AG04450 (cell line): ENCODE measurements at places on chromosomes 3 and 15.

GRCh38 chr3:134652409-134652831, 1.6 kb upstream of the KY start:
- no peak for DNase-seq

- DNase-seq = no peak
Observed at GRCh38 chr3:142618917-142619461, 22.8 kb downstream of the PLS1 start.

GRCh38 chr3:10688548-10689172, 127.4 kb upstream of the SLC6A11 start:
- DNase-seq = no peak

DNA sequence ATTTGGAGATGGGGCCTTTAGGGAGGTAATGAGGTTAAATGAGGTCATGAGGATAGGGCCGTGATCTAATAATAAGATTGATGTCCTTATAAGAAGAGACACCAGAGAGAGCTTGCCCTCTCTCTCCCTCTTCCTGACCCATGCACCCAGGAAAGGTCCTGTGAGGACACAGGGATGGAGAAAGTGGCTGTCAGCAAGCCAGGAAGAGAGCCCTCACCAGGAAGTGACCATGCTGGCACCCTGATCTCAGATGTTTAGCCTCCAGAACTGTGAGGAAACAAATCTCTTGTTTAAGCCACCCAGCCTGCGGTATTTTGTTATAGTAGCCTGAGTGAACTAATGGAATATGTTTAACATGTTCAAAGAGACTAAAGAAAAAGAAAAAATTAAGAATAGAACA, 15.3 kb upstream of the GNB5 start:
- DNase-seq = no peak

DNA sequence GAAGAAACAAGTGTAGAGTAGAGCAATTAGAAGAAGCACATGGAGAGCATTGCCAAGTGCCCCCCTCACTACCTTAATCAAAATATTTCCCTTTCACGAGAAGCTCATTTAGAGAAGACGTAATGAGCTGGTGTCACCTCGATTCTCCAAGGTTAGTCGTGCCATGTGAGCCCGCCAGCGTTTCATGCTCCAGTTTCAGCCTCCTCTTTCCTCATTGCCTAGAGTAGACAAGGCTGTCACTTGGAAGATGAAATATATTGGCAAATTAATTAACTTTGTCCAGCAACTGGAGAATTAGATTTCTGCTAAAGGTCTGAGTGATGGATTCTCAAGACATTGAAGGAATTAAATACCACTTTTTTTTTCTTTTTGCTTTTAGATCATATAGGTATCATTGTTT, 399.6 kb downstream of the TUSC7 start:
- DNase-seq = no peak

GRCh38 chr15:22786868-22787698, 639 bp downstream of the NIPA1 start:
- no peak for DNase-seq

- peak; percentile 59 for DNase-seq
Observed at GRCh38 chr3:42148982-42149432, 57.9 kb downstream of the TRAK1 start.

GRCh38 chr3:134838599-134838998, 43.5 kb downstream of the EPHB1 start:
- no peak for DNase-seq

DNA sequence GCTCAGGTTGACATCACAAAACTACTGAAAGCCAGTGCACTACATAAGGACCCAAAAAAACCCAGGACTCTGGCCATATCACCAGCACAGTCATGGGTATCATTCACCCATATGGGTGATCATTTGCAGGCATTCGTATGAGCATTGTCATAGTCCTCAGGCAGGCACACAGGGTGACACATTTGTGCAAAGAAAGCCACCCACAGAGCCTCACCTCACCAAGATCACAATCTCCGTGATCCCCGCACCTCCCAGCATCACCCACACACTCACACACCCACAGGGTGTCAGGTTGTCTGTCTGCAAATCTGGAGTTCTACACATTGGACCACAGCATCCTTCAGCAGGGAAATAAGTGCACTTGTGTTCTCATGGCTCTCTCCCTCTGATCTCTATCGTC, 166.0 kb upstream of the LPP start:
- no peak for DNase-seq

GRCh38 chr15:95202569-95203349, 971.4 kb downstream of the MCTP2 start:
- DNase-seq = no peak

- no peak for DNase-seq
Observed at GRCh38 chr3:24510030-24510648, 15.5 kb upstream of the THRB start.

GRCh38 chr3:34268032-34268709, 469.7 kb downstream of the PDCD6IP start:
- DNase-seq = no peak

DNA sequence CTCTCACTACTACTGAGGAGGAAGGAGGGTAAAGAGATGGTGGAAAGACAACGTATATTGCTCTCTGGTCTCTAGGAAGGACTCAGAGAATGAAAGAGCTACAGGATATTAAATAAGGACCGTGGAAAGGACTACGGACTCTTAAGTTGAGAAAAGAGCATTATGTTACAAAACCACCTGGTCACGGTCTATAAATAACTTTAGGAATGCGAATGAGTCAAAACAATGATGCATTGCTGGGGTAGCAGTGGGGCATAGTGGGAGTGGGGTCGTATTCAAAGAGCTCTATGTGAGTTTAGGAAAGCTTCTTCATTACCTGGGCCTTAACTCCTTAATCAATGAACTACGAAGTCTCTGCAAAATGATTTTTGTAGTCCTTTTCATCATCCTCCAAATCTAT, 295.7 kb upstream of the SOX14 start:
- no peak for DNase-seq

DNA sequence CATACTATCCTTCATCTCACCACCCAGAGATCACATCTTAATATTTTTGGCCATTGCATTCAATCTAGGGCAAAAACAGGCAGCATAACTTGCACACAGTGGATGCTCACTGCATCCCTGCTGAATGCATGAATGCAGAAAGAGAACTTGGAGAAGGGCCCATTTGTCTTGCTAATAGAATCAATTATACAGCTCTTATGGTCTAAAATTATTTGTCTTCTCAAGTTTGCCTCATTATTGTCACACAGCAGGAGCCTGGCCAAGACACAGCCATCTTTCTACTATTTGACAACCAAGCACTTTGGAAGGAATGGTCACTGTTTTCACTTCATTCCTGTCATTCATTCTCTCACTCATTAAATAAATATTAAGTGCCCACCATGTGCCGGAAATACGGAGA, 1.2 kb upstream of the ARHGEF26 start:
- no peak for DNase-seq

- DNase-seq = no peak
Observed at GRCh38 chr3:146966124-146966523, 361.0 kb upstream of the PLSCR5 start.

DNA sequence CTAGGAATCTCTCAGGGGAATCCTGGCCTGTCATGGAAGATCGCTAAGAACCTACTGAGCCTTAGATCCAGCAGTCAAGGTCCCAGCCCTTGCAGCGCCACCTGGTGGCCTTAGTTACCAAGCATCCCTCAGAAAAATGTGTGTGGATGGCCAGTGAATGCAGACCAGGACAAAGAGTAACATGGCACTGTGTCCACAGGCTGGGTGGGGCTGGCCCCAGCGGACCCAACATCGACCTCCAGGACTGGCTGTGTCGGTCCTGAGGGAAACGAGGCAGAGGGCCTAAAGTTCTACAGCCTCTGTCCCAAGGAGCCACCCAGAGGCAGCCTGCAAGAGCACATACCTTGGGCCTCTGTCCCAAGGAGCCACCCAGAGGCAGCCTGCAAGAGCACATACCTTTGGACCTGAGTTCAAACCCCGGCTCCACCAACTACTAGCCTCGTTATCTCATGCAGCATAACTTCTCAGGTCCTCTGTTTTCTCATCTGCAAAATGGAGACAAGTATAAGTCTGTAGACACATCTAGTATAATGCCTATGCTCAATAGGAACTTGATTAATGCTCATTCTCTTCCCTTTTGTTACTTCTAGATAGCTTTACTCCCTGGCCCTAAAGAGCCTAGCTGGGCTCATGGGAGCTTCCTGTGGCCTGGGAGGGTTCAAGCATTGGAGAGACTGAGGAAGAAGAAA, 57.5 kb upstream of the HERC1 start:
- DNase-seq = peak; percentile 36

DNA sequence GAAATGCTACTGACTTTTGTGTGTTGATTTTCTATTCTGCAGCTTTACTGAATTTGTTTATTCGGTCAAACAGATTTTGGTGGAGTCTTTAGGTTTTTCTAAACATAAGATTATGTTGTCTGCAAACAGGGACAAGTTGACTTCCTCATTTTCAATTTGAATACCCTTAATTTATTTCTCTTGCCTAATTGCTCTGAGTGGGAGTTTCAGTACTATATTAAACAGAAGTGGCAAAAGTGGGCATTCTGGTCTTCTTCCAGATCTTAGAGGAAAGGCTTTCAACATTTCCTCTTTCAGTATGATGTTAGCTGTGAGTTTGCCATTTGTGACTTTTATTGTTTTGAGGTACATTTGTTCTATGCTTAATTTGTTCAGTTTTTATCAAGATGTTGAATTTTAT, 268.5 kb downstream of the WNT5A start:
- no peak for DNase-seq

DNA sequence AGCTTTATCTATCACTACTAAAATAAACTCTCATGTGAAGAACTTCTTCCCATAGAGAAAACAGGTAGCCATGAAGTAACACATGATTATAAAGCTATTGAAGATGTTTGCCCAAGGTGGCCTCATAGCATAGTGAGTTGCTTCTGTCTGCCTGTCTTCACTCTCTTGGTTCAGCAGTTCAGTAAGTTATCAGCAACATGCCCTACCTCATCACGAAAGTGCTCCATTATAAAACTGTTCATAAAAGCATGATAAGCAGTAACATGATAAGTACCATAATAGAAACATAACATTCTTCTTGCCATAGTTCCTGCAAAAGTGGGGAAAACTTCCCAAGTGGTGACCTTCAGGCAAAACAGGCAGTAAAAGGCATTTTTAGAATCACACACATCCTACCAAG, 45.6 kb downstream of the MRPL3 start:
- DNase-seq = no peak

GRCh38 chr3:16378920-16379319, 113.9 kb downstream of the OXNAD1 start:
- DNase-seq = peak; percentile 68

DNA sequence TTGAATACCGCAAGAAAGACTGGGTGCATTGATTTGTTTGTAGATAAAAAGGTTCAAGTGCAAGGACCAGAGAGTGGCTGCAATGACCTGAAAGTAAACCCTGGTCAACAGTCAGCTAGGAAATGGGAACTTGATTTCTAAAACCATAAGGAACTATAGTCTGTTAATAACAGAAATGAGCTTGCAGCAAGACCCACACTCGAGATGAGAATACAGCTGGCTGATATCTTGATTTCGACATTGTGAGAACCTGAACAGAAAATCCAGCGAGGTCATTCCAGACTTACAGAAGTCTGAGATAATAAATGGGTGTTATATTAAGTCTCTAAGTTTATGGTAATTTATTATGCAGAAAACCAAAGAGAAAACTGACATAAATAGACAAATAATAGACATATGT, 177.3 kb downstream of the NFKBIZ start:
- no peak for DNase-seq

DNA sequence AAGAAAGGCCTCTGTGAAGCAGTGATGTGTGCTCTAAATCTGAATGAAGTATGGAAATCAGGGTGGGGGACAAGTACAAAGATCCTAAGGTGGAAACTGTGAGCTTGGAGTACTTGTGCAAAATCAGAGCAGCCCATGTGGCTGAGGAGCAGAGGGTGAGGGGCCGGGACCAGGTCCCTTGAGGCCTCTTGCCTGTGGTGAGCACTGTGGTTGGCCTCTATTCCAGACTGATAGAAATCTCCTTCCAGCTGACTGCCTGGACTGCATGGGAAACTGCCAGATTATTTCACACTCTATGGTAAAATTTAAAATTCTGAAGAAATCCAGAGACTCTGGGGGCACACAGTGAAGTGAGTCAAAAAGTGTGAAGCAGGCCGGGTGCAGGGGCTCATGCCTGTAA, 81.4 kb downstream of the TM4SF4 start:
- DNase-seq = no peak

DNA sequence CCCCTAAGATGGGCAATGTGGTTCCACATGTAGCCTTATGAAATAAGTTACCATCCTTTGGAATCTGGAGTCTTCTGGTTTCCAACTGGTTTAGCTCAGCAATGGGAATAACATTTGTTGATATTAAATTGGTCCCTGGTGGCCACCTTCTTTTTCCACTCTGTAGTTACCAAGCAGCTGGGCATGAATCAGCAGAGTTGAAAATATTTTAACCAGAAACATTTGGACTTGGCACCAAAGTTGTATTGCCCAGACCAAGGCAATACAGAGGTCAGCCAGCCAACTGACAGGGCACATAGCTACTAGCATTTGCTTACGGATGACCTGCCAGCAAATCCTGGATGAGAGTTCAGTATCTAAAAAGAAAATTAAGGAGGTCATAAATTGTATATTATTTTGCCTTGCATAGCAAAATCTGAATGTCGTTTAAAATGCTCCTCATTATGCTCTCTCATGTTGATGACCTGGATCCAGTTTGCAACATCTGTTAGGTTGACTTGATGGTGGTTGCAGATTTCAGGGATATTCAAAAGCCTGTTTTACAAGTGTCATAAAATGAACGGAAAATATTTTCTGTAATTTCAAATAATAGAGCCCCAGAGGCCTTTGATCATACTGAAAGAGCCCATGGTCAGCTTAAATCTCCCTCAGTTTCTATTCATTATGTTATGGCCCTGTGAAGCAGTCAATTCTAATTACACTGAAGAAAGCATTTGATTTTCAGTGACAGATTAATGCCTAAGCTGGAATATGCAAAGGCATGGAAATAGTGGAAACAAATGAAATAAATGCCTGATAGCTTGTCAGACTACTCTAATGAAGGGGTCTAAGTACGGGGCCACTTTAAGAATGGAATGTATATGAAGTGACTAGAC, 54.6 kb downstream of the PPM1L start:
- DNase-seq = no peak

DNA sequence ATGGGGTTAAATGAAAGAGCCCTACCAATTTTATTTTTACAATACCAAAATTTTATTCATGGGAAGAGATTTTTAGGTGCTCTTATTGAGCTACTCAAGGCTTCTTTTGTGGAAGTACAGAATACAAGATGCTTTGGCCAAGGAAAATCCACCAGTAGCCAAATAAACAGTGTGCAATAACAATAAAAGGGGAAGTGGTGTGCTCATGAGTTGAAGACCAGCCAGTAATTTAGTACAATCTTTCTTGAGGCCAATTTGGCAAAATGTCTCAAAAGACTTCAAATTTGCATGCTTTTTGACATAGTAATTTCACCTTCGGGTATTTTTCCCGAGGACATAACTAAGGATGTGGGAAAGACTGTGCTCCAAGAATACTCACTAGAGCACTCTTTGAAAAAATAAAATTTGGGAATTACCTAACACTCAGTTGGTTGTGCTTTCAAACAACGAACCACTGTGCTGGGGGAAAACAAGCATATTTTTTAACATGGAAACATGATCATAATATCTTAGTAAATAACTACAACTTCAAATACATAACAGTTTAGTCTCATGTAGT, 294.0 kb downstream of the DIPK2A start:
- no peak for DNase-seq

- no peak for DNase-seq
Observed at GRCh38 chr15:80749589-80749988, 29.6 kb upstream of the CEMIP start.
